Right ventricle myocardium superior (tissue), 1 donor: ENCODE measurements at places on chromosomes 2 and 18. TPM values are rescaled to one million over a fixed set of nuclear protein-coding genes. Genes with fewer than 3 reads are reported as not detected.

GRCh38 chr2:174487820-174488162 is 962 bp upstream of the GPR155 start:
- no peak for DNase-seq

MYOM1 gene
- 608 TPM for total RNA-seq

SOS1 gene
- total RNA-seq = 24.2 TPM

POTEJ gene
- not detected for total RNA-seq

- DNase-seq = no peak
Observed at GRCh38 chr2:235663875-235664274, 170.0 kb downstream of the AGAP1 start.

DNA sequence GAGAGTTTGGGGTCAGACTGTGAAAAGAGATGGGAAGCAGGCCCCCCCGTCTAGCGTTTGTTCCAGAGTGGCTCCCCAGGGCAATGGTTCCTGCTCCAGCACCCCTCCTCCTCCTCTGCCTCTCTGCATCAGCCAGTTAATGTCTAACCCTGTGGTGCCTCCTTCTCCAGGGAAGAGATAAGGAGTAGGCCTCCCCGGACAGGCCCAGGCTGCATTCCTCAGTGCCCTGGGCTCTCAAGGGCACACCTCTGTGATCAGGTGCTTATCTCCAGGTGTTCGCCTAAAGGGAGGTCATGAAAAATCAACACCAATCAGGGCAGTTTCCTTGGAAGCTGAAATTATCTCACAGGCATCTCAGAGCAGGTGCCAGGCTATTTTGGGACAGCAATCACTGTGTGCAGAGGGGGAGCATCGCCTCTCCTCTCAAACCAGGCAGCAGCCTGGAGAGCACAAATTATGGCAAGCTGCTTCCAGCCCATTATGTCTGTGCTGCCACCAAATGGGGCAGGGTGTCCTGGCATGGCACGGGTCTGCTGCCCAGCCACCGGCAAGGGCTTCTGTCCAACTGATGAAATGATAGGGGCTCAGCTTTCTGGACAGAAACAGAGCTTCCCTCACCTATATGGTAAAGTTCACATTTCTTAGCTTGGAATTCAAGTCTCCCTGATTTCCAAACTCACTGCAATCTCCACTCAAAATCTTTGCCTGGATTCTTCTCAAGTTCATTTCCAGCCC is 255.8 kb upstream of the SLC14A2 start:
- no peak for DNase-seq

DNA sequence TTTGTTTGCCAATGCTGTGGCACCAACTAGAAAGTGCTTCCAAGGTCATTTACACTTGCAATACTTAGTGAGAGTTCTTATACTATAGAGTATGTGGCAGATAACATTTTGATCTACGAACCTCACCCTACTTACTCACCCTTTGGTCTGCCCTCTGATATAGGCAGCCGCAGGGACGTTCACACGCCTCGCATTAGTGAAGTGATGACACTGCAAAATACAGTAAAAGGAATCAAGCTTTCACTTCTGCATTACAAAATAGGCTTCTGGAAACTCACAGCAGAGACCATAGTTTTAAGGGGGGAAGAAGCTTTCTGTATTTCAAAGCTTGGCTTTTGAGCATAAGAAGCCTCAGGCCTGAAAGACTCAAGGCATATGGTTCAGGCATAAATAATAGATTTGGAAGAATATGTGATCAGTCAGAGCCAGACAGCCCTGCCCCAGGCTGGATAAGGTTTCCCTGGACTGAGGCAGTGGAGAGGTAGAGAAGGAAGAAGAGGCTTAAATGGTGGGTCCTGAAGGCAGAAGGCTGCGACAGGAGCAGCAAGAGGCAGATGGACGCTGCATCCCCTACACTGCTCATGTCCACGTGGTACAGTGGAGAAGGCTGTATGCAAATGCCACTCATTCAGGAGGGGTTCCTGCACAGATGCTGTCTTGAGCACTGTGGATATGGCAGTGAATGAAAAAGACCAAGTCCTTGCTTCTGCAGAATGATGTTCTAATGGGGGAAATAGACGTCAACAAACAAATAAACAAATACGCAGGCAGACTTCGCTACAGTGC is 63.1 kb downstream of the FECH start:
- no peak for DNase-seq
